NCI-H1436 treated with DMSO at 0.1 percent for 48 hours (cell line): ENCODE measurements at places on chromosomes 2 and 18.

GRCh38 chr2:74572178-74572925 is 17.8 kb downstream of the DOK1 start:
- no peak for DNase-seq

- DNase-seq: no peak
Observed at GRCh38 chr2:200585730-200586643, at the start of gene AOX1. Gene AOX1, plus strand, starts transcription at chr2:200586014. Its CDS starts 95 bp downstream, at chr2:200586109.

DNA sequence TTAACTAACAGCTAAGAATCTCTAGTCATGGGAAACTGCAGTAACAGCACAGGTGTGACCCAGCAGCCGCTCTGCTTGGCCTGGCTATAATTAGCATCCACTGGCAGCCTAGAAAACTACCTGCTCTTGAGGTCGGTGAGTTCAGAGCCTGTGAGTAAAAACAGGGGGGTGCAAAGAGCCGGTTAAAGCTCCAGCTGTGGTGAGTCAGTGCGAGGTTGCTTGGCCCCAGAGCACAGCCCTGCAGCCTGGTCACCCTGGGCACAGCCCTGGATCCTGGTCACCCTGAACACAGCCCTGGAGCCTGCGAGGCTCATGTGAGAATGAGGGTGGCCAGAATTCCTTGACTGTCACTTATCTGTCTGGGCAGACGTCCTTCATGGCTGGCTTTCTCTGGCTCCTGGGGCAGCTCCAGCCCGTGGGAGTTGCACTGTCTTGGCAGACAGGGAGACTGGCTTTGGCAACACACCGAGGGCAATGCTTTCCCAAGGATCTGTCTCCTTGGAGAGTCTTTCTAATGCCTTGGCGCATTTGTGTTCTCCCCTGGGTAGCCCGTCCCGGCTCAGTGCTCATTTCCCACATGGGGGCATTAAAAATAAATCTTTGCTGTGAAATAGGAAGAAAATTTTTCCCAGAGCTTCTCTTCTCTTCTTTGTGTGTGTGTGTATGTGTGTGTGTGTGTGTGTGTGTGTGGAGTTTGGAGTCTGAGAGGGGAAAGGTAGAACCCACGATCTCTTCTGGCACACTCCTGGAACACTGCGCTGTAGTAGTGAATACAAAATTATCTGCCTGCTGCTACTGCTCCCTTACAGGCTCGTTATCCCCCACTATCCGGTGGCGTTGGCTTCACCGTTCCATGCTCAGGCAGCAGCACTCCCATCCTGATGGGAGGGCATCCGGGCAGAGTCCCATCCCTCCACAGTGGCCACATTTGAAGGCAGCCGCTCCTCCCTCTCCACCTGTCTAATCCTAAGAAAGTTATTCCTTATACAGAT is 250.2 kb upstream of the MEX3C start:
- no peak for DNase-seq

- no peak for DNase-seq
Observed at GRCh38 chr2:108869542-108869941, 83.0 kb downstream of the CCDC138 start.

- DNase-seq: no peak
Observed at GRCh38 chr2:32847734-32848133, 99.0 kb upstream of the LTBP1 start.
